ENCODE measurements at places on chromosomes 7 and 10.

DNA sequence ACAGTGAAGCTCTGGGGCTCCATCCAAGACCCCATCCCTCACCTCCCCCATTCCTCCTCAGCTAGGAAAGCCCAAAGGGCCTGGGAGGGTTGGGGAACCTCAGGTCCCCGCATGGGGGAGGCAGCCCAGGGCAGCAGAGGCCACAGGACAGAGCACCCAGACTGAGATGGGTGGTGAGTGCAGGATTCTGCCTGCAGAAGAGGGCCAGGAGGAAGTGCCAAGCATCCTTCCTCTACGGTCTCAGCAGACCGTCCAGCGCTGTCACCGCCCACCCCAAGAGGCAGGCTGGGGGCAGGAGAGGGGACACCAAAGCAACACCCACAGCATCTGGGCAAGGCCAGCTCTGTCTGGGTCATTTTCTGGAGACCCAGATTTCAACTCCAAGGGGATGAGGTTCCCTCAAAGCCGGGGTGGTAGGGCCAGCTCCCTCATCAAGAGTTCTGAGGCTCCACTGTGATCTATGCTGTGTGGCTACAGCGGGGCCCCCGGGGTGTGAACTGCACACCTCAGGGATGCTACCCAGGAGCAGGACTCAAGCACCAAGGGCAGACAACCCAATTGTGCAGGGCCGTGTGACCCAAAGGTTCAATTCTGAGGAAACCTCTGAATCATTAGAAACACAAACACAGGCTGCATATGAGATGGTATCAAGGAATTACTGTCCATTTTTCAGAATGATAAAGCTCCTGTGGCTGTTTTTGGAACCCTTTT, 46.8 kb downstream of the CAMK2B start:
- peak; percentile 48 for DNase-seq

DNA sequence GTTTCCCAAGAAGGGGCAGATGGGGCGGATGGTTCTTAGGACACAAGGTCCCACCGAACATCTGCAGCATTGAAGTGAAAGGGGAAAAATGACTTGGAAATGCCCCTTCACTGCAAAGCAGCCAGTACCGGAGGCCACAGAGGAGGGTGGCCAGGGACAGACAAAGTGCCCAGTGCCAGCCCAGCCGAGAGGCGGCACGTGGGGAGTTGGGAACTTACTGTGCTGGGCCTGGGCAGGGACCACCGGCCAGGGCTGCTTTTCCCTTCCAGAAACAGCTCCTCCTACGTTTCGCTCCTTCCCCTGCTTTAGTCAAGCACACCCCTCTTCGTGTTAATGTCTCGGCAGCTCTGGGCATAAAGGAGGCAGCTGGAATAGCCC, 129.2 kb downstream of the TNS3 start:
- DNase-seq, result no peak

- DNase-seq, result no peak
Observed at GRCh38 chr7:67407392-67408071, 410.9 kb downstream of the TYW1 start.

GRCh38 chr7:84112771-84113170, 81.8 kb downstream of the SEMA3A start:
- no peak for DNase-seq

GRCh38 chr10:104413528-104413927, 59.9 kb downstream of the CFAP58 start:
- no peak for DNase-seq

GRCh38 chr7:80181411-80181810, 46.8 kb downstream of the GNAI1 start:
- no peak for DNase-seq

DNA sequence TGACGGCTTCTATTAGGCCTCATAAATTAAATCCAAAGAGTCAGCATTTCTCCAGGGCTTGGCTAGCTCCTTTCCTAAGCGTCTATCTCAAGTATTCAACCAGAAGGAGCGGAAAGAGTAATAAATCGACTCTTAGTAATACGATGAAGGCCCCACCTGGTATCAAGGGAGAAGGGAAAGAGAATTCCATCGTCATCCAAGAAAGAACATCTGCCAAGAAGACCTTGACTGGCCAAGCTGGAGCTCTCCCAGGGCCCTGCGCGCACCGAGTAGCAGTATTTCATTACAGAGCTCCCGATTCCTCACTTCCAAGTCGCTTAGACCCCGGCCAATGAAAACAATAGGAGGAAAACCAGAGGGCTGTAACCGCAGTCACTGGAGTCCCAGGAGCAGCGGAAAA, 178.0 kb upstream of the FRMD4A start:
- DNase-seq, result no peak

- DNase-seq, result no peak
Observed at GRCh38 chr10:31583293-31583692, 264.3 kb downstream of the ZEB1 start.

GRCh38 chr7:33143996-33144718, 14.8 kb downstream of the BBS9 start:
- peak; percentile 80 for DNase-seq

- DNase-seq, result peak; percentile 30
Observed at GRCh38 chr7:28575241-28575643, 162.9 kb downstream of the CREB5 start.

DNA sequence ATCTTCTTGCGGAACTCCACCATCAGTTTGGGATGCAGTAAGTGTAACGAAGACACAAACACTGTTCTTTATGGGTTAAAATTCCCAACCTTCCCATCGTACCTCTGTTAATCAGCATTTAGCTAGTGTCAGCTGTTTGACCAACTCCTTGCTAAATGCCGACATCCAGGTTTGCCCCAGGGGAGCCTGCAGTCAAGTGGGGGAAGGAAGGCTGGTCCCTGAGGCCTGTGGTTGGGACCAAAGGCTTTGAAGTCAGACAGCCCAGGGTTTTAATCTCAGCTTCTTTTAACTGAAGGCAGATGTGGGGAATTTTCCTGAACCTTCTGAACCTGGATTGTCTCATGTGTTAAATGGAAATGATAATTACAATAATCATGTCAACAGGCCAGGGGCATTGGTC, 443.7 kb downstream of the GLRX3 start:
- DNase-seq, result no peak

DNA sequence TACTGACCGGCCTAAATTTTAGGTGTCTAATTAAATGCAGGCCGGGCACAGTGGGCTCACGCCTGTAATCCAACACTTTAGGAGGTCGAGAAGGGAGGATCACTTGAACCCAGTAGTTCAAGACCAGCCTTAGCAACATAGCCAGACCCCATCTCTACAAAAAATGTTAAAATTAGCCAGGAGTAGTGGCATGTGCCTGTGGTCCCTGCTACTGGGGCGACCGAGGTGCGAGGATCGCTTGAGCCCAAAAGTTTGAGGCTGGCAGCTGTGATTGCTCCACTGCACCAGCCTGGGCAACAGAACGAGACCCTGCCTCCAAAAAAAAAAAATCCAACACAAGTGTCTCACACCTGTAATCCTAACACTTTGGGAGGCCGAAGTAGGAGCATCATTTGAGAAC, 491 bp upstream of the SLC37A3 start:
- no peak for DNase-seq

DNA sequence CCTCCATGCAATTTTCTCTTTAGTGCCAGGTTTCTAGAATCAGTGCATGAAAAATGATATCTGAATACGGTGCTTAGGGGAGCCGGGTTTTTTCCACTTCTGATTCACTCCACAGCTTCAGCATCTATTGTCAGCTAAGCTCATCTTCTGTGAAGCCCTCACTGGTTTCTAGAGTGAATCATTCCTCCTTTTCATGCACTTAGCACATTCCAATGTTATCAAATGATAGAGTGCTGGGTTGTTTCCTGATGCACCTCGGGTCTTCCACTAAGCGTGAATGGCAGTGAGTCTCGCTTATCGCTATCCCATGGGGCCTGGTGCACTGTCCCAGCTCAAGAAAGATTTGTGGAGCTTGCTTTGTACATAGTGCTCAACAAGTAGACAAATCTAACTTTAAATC, 170.9 kb upstream of the RHEB start:
- DNase-seq, result peak; percentile 63

GRCh38 chr10:60144099-60144498, 237.7 kb upstream of the CCDC6 start:
- no peak for DNase-seq

DNA sequence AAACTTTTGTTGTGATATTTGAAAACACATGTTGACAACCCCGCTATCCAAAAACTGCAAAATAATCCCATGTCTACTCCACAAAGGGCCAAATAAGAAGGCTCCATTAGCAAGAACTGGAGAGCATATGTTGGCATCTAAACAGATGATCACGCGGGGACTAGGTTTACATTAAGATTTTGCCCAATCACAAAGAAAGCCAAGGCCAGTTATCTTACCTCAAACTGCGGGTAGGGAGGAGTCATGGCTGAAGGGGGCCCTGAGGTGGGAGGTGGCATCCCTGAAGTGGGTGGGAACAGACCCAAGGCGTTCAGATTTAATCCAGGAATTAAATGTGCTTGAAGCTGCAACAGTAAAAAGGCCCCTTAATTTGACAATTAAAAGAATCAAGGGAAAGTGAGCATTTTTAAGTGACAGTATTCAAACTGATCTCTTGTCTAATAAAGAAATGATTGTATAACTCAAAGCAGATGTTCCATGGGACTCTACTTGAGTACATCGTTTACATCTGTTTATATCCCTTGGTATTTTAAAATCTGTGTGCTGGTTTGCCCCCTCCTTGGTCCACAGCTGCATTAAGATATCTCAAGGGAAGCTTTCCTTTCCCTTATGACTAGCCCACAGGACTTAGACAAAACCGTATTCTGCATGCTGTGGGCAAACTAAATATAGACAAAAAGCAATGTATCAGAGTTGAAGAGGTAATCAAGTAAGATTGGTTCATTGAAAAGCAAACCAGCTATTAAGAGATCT, 42.9 kb downstream of the MALSU1 start:
- no peak for DNase-seq

DNA sequence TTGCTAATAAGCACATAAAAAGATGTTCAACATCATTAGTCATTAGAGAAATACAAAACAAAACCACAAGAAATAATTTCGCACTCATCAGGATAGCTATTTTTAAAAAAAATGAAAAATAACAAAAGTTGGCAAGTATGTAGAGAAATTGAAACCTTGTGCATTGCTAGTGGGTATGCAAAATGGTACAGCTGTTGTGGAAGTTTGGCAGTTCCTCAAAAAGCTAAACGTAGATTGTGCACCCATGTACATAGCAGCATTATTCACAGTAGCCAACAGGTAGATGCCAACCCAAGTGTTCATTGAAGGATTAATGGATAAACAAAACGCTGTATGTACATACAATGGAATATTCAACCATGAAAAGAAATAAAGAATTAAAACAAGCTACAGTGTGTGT, 35.3 kb upstream of the STARD3NL start:
- DNase-seq, result no peak

DNA sequence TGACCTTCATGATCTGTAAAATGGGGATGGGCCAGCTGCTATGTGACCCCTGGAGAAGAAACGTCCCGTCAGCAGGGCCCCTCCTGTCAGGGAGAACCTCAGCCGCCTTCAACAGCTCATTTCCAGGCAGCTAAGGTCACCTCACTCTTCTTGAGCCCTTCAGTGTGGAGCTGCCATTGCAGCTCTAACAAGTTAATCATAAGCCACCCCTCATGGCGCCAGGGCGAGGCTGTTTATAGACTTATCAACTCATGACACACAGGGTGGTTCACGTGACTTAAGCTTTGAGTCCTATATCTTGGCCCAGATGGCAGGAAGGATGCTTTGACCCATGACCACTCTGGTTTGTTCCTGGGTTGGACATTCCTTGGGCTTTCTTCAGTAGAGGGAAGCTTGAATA, 315.1 kb downstream of the TNS3 start:
- peak; percentile 23 for DNase-seq

- no peak for DNase-seq
Observed at GRCh38 chr7:140084972-140085371, 22.2 kb upstream of the PARP12 start.

GRCh38 chr10:85193796-85194195, 865.4 kb downstream of the CCSER2 start:
- no peak for DNase-seq

- DNase-seq, result no peak
Observed at GRCh38 chr7:87479951-87480350, 4.5 kb upstream of the ABCB4 start.

DNA sequence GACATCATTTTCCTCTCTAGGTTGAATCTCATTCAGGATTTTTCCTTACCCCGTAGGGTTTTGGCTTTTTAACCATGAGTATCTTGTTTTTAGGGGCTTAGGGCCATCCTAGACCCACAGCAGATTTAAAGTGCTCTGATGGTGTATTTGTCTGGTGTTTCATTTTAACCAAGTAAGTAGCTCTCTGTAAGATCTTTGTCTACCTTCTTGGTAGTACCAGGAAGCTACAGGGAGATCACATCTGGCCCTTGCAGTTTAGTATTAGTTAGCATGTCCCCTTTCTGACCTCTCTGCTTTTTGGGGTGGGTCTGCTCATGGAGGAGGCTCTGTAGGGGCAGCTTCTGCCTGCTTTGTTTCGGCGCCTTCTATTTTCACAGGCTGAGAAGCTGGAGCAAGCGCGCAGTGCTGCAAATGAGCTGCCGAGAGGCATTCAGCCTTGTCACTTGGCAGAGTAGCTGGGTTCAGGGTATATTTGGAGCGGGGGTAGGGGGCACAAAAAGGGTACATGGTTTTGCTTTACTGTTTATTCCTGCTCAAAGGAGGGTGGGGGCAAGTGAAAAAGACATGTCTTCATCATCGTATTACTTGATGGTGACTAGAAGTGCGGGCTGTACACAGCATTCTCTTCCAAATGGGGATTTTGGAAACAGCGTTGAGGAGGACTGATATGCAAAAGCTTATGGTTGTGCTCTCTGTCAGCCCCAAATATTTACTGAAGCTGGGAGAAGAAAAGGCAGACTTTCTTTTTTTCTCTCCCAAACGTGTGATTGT, 146.3 kb downstream of the CELF2 start:
- no peak for DNase-seq
